Stimulated activated CD4-positive, alpha-beta T cell treated with anti-CD3 and anti-CD28 coated beads, Interleukin-4, amount 100 ng/mL, for 48 hours (primary cell): ENCODE measurements at places on chromosomes 7 and 10.

DNA sequence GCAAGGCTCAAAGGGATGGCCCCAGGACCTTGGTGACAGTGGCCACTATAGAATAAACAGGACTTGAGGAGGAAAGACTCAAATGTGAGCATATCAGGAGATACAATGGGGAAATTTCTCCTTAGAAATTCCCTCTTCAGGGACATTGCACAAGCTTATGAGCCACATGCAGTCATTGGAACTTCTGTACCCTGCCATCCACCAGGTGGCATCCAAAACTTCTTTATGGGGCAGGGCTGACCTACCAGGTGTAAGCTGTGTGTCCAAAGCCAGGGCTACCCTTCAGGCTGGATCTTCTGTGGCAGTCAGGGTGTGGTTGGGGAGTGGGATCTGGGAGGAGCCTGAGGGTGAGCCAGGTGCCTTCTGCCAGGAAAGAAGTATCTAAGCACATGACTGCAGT, 36.6 kb upstream of the LRRC18 start:
- no peak for DNase-seq

- DNase-seq: no peak
Observed at GRCh38 chr7:73442222-73442902, 8.8 kb downstream of the FZD9 start.

DNA sequence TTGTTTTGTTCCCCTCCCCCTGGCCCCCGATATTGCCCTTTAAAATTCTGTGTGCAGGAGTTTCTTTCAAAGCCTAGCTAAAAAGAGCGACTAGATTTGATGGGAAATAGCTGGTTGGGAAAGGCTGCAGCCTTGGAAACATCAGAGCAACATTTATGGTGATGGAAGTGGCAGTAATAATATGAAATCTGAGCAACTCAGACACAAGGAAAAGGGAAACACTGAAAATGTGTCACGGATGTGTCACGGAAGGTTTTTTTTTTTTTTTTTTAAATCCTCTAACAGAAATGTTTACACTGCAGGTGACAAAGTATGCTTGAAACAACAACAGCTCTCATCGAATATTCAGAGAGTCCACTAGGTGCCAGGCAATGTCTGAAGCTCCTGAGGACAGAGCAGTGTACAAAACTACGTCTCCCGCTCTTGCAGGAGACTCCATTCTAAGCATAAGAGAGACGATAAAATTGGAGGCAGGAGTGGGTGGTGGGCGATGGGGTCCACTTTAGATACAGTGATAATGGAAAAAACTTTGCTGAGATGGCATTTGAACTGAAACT, 143.0 kb downstream of the RSU1 start:
- DNase-seq: no peak

GRCh38 chr10:34406463-34407323, 408.4 kb downstream of the PARD3 start:
- DNase-seq: no peak
